ENCODE measurements at places on chromosomes 4 and X.

GRCh38 chrX:118215346-118215745 is 98.7 kb upstream of the KLHL13 start:
- no peak for DNase-seq

DNA sequence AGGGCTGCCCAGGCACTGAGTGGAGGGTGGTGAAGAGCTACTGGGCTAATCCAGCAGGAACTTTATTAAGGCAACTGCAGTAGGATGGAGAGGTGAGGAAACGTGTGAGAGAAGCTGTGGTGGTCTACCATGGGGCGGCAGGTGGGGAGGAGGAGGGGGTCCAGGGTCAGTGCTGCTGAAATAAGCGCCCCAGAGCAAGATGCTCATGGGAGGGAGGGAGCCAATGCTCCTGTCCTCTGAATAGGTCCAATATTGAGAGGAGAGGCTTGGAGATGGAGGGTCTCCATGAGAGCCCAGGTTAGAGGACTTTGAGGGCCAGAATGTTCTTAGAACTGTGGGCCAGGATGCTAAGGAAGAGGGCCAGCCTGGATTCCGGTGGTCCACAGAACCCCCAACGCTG is 35.2 kb downstream of the EVC start:
- DNase-seq = no peak

DNA sequence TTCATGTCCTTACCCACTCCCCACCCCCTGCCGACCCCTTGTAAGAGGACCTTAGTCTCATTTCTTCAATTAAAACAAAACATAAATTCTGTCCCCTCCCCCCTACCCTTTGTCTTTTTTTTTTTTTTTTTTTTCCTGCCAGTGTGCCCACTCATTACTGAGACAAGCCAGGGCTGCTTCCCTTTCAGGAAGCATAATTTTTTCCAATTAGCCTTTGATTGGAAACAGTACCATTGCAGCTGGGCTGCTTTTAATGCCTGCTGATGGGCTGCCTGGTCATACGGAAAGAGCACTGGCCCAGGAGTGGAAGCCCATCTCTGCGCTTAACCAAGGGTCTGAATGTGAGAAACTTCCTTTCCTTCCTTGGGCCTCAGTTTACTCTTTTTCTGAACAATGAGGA is 18.6 kb upstream of the CAPN6 start:
- no peak for DNase-seq

- DNase-seq = no peak
Measured at GRCh38 chr4:7662507-7662846, 227.7 kb upstream of the PSAPL1 start.

DNA sequence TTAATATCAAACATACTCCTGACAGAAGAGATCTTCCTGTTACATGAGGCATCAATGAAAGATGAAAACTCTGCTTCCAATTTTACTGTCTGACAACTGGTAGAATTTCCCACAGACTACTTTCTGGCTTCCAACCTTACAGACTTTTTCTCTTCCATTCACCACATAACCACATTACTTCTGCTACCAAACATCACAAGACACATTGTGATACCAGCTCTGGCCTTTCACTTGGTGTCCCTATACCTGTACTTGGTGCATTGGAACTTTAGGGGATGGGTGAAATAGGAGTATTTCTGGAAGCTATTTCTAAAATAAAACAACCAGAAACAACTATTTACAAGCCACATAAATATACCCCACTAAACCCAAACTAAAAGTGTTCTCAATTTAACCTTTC is 20.5 kb downstream of the AMTN start:
- no peak for DNase-seq

GRCh38 chrX:138711399-138712347 is at the start of gene FGF13:
TSS of gene FGF13 (minus strand) at chrX:138711717. CDS start at chrX:138711003, 714 bp downstream.
- DNase-seq = no peak

DNA sequence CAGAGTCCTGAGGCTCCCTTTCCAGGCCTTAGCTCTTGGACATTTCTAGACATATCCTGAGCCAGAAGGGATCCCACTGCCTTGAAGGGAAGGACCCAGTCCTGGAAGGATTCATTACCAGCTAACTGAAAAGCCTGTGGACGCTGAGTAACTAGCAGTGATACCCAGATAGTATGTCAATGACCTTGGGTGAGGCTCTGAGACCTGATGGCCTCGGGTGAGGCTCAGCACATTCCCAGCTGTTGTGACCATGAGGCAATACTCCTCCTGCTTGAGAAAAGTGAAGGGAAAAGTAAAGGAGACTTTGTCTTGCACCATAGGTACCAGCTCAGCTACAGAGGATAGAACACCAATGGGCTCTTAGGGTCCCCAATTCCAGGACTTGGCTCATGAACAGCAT is 268.1 kb downstream of the DKK2 start:
- no peak for DNase-seq

DNA sequence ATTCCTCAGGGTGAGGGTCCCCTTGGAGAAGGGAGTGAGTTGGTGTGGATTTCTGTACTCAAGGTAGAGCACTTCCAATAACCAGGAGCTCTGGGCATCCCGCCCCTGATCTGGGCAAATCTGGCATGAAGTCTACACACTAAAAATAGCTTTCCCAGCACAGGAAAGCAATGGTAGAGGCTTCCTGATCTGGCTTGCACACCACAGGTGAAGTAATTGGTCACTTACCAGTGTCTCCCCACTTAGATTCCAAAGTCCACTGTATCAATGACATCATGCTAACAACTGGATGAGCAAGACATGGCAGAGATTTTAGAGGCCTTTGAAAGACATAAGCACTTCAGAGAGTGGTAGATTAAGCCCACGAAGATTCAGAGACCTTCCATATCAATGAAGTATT is 17.8 kb upstream of the IDS start:
- DNase-seq = no peak

GRCh38 chr4:53767482-53767881 is 176.2 kb upstream of the LNX1 start:
- no peak for DNase-seq

DNA sequence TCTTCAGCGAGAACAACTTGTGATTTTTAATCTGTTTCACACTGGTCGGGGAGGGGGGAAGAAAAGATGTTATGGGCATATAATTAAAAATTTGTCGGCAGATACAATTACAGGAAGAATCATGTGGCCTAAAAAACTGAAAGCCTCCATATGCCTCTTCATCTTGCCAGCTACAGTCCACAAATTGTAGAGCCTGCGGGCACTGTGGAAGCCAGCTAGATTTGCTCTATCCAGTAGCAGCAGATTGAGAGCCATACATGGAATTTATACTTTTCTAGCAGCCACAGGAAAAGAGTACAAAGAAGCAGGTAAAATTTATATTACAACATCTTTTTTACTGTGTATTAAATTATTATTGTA is 147.3 kb downstream of the TBL1X start:
- DNase-seq = no peak

All from tibial nerve (tissue), 4 donors.